Cortex of kidney (tissue), 1 donor: ENCODE measurements at places on chromosomes 3 and 15.

DNA sequence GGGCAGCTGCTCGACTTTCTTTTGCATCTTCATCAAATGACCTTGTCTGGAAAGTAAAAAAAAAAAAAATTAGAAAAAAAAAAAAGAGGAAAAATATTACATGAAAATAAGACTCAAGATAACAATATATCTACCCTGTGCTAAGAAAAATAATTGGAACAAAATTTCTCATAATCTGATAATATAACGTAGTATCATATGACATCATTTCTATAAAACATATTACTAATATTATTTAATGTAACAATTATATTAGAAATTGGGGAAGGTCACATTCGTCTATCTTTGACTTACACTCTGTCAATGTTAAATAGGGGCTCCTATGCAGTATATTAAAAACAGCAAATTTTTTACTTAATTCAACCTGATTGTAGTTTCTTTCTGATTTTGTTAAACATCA lies 44.1 kb downstream of the INO80 start:
- no peak for DNase-seq

GRCh38 chr15:49923671-49924070 lies 195.4 kb downstream of the ATP8B4 start:
- no peak for DNase-seq

GRCh38 chr3:63975723-63976122 lies 47.6 kb downstream of the PSMD6 start:
- DNase-seq = no peak

- no peak for DNase-seq
Observed at GRCh38 chr3:54970895-54971294, 43.0 kb upstream of the LRTM1 start.

- no peak for DNase-seq
Observed at GRCh38 chr3:180932819-180933218, 20.3 kb downstream of the FXR1 start.

- DNase-seq = no peak
Observed at GRCh38 chr3:165336786-165337185, 140.6 kb upstream of the SLITRK3 start.
